ENCODE measurements at places on chromosomes 2 and 18.

GRCh38 chr2:218474527-218474926 lies 55.6 kb downstream of the VIL1 start:
- DNase-seq = no peak

GRCh38 chr2:45567974-45568789 lies 42.9 kb downstream of the SRBD1 start:
- DNase-seq = no peak

GRCh38 chr18:48530399-48531081 lies 8.3 kb upstream of the CTIF start:
- no peak for DNase-seq

GRCh38 chr18:50654658-50655550 lies 95.0 kb downstream of the MAPK4 start:
- DNase-seq = no peak

- no peak for DNase-seq
Observed at GRCh38 chr18:1014509-1014908, 109.8 kb downstream of the ADCYAP1 start.

- DNase-seq = no peak
Observed at GRCh38 chr2:77199411-77199810, 322.8 kb downstream of the LRRTM4 start.

DNA sequence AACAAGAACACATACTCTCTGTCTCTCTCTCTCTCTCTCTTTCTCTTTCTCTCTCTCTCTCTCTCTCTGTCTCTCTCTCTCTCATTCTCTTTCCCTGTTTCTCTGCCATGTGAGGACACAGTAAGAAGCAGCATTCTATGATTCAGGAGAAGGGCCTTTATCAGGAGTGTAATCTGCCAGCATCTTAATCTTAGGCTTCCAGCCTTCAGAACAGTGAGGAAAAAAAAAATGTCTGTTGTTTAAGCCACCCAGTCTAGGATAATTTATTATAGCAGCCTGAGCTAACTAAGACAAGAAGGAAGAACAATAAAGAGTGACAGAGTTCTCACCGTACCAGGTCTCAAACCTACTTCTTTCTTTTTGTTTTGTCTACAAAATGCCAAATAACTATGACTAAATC lies 399.4 kb downstream of the SOCS6 start:
- no peak for DNase-seq

GRCh38 chr2:217604527-217605194 lies 398.1 kb downstream of the TNS1 start:
- no peak for DNase-seq

DNA sequence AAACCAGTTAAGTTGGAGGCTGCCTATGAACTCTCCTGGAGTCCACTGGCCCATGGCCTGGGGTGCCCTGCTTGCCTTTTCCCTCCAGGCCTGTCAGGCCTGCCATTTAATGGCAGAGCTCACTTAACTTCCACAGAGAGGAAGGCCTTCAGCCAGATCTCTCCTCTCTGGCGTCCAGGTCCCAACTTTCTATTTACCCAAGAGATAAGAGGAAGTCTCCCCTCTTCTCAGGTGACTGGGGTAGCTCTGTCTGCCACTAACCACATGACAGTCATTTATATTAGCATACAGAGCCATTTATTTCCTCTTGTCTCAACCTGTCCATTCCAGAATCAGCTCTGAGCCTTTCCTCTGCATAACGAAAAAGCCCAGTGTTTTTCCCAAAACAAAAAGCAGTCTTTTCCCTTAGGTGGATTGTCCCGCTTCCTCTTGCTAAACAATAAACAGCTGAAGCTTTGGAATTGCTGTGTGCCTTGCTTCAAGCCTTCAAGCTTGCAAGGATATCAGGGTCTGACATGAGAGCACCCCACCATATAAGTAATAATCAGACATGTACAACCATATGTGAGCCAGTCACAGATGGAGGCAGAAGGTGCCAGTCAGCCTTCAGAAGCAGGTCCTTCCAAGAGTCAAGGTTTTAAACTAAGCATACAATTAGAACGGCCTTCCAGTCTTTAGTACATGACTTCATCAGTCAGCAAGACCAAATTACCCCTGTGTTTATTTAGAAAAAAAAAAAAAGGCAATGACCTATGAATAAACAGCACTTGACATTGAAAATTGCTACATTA lies 71.2 kb upstream of the STPG4 start:
- DNase-seq = no peak

- no peak for DNase-seq
Observed at GRCh38 chr18:9738266-9738969, 30.3 kb downstream of the RAB31 start.

DNA sequence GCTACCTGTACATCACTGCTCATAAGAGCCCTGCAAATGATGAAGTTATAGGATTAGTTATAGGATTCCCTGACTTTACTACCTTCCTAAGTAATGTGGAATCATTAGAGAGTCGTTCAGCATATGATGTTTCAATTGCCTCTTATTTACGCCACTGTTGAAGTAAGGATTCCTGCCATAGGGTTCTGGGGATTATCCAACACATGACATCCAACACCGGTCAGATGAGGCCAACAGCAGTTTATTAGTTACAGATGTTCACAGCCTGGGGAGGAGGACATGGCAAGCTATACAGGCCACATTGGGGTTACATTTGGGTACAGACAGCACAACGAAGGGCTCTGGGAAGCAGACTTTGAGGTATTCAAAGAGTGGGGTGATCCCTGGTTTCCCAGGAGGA lies 134.1 kb upstream of the MC4R start:
- DNase-seq = no peak

- no peak for DNase-seq
Observed at GRCh38 chr2:226702376-226702775, 97.2 kb downstream of the IRS1 start.

- DNase-seq = peak; percentile 8
Observed at GRCh38 chr2:212538305-212539071, at the start of gene ERBB4. Gene ERBB4, minus strand, starts transcription at chr2:212538802. Its CDS starts 272 bp downstream, at chr2:212538530.

GRCh38 chr2:127650041-127650784 lies 4.3 kb downstream of the GPR17 start:
- no peak for DNase-seq

Measured in AG08396 (cell line).